ENCODE measurements at places on chromosomes 7 and 10.

GRCh38 chr7:34762764-34763163 lies 104.7 kb downstream of the NPSR1 start:
- no peak for DNase-seq

- no peak for DNase-seq
These were observed 35.1 kb downstream of the ZNF438 start for GRCh38 chr10:30996481-30997005.

- no peak for DNase-seq
These were observed 57.1 kb downstream of the SYPL1 start for GRCh38 chr7:106054971-106055532.

DNA sequence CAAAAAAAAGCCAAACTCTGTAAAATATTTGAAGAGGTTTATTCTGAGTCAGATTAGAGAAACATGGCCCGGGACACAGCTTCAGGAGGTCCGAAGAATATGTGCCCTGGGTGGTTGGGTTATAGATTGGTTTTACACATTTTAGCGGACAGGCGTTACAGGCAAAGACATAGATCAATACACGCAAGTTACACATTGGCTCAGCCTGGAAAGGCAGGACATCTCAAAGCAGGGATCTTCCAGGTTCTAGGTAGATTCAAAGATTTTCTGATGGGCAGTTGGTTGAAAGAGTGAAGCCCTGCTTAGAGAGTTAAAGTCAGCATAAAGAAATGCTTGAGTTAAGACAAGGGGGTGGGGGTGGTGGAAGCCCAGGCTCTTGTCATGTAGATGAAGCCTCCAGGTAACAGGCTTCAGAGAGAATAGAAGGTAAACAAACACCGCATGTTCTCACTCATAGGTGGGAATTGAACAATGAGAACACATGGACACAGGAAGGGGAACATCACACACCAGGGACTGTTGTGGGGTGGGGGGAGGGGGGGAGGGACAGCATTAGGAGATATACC lies 464.3 kb upstream of the ADARB2 start:
- DNase-seq = no peak

- DNase-seq = no peak
These were observed 14.8 kb upstream of the PRR15 start for GRCh38 chr7:29548823-29549222.

DNA sequence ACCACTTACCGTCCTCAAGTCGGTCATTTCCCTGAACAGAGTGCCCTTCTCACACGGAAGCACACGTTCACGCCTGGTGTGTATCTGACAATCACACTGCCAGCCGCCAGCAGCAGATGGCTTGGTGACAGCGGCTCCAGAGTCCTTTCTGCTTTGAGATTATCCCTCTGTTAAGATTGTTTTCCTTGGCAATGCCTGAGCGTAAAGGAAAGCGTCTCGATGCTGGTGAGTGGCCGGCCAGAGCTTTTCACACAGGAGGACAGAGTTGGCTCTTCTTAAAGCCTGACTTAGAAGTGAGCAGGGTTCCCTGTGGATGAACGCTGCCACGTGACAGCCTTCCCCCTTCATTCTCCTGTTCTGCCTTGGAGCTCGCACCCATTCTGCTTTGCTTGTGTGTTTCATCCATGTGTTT lies 22.1 kb upstream of the PRKAR1B start:
- DNase-seq = no peak

- no peak for DNase-seq
These were observed 178.5 kb downstream of the GNAI1 start for GRCh38 chr7:80313067-80313626.

GRCh38 chr10:69541463-69541862 lies 31.8 kb downstream of the NEUROG3 start:
- no peak for DNase-seq

- DNase-seq = no peak
These were observed 362.5 kb downstream of the POM121L12 start for GRCh38 chr7:53397911-53398310.

DNA sequence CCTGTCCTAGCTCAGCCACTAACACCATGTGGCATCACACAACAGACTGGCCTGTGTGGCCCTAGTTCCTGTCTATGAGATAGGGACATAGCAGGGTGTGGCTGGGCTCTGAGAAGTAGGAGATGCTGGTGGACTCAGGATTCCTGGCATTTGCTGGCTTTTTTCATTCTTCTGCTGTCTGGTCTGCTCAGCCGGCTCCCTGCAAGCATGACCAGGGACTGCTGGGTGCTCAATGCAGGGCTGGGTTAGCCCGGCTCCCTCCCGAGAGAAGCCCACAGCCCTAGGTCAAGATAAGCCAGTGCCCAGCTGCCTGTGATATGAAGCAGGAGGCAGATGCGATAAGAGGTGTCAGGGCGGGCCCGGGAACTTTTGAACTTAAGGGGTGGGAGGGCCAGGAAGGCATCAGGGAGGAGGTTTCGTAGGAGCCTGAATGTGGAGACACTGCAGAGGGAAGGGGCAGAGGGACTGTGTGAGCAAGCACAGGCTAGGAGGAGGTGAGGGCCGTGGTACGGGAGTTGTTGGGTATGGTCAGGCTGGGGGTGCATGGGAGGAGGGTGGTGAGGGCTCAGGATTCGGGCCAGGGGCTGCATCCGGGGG lies 3.5 kb downstream of the AQP1 start:
- no peak for DNase-seq

GRCh38 chr10:88865281-88865876 lies 13.7 kb upstream of the ANKRD22 start:
- no peak for DNase-seq

DNA sequence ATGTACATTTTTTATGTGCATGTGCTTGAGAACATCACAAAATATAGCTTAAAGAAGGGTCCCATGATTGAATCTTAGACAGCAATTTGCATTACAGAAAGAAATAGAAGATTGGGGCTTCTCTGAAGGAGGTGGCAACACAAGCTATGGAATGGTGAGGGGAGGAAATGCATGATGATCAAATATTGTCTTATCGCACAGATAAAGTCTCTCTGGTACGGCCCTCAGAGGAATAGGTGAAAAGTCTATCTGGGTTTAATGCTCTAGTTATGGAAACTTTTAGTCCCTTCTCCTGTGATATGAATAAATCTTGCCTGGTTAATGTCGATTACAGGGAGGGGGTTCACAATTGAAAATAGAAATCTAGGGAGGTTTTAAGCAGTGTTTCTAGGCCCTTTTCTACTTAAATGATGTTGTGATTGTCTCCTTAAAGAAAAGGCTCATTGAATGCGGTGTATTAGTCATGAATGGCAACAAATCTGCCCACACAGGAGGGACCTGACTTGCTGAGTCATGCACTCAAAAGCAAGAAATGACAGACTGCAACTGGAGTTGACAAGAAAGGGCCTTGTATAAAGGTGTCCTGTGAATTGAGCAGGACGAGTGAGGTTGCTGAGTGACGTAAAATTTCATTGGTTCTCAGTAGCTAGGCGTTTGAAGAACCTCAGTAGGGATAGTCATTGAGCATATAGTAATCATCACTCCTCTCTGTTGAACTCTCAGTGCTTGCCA lies 133.4 kb upstream of the CSTF2T start:
- DNase-seq = no peak

GRCh38 chr7:111004310-111004901 lies 86.5 kb upstream of the LRRN3 start:
- DNase-seq = no peak

DNA sequence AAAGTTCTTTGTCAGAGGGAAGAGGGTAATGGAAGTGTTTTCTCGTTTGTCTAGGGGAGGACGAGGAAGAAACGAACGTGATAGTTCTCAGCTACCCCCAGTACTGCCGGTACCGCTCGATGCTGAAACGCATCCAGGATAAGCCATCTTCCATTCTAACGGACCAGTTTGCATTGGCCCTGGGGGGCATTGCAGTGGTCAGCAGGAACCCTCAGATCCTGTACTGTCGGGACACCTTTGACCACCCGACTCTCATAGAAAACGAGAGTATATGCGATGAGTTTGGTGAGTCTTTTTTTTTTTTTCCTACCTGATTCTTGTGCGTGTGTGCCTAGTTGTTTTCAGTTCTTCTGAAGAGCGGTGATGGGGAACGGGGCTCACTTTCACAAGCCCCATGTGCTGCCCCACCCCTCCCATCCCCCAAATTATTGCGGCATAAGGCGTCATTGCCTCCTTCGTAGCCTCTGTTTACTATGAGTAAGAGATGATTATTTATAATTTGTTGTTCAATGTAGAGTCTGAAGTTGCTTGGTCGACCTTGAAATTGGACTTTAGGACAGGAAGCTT lies 98.6 kb downstream of the ARID5B start:
- no peak for DNase-seq

- DNase-seq = no peak
These were observed 322.8 kb downstream of the GLRX3 start for GRCh38 chr10:130459011-130459410.

- DNase-seq = no peak
These were observed 590.0 kb downstream of the NRG3 start for GRCh38 chr10:82464966-82465365.

GRCh38 chr10:103784089-103784488 lies 71.3 kb downstream of the SH3PXD2A start:
- no peak for DNase-seq

- DNase-seq = no peak
These were observed 101.9 kb downstream of the ELMO1 start for GRCh38 chr7:37346761-37347160.

DNA sequence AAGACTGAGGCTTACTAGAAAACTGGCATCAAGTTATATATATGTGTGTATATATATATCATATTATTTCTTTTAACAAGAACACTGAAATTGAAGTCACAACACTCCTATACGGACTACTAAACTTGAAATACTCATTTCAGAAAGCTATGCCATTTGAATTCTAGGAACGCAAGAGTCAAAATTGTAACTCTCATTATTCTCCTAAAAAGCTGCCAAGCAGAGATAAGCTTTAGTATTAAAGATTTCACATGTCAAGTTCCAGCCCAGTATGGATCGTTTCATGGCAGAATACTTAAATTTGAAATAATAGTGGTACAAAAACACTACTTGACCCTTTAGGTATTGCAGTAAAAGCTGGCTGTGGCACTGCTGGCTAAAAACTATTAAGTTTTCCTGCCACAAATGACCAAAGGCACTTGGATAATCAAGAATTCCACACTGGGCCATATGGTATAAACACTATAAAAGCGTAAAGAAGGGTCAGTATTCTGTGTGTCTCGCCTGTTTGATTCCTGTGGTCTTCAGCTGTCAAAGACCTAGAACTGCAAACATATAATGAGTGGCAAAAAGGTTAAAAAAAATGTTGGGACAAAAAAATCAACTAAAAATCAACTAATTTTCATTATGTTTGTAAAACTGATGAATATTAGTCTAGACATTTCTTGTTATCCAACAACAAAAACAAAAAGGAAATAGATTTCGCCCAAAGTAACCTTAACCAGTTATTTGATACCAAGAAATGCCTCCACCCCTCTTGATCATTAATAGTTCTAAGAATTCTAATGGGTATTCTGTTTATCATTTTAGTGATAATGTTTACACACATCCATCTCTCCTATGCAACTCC lies 2.4 kb downstream of the CCDC71L start:
- DNase-seq = no peak

DNA sequence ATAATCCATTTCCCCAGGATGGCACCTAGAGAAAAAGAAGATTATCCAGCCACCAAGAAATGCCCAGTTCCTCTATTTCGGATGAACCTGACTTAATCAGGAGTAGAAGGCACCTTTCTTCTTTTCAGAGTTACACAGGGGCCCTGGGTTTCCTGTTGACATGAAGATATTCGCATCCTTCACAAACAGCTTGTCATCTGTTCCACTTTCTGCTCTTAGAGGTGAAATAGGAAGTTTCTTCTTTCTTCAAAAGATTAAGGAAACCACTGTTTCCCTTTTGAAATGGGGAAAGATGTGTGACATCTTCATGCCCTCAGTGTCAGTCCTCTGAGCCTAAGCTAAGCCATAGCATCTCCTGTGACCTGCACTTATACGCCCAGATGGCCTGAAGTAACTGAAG lies 39.1 kb upstream of the RAB18 start:
- DNase-seq = no peak

DNA sequence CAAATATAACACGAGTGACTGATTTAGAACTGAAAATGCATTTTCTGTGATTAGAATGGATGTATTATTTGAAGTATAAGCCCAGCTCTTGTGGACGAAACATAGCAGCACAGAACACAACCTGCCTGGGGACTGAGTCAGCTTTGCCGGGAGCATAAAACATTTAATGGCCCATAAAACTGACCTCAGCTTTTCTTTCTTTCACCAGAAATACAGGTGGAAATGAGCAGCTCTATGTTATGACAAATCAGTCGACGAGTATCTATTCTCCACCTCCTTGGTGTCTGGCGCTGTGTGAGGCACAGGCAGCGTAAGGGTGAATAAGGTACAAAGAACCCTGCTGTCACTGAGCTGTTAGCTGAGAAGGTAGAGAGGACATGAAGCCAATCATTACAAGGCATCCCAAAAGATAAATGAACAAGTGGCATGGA lies 471.6 kb upstream of the AKR1E2 start:
- no peak for DNase-seq

DNA sequence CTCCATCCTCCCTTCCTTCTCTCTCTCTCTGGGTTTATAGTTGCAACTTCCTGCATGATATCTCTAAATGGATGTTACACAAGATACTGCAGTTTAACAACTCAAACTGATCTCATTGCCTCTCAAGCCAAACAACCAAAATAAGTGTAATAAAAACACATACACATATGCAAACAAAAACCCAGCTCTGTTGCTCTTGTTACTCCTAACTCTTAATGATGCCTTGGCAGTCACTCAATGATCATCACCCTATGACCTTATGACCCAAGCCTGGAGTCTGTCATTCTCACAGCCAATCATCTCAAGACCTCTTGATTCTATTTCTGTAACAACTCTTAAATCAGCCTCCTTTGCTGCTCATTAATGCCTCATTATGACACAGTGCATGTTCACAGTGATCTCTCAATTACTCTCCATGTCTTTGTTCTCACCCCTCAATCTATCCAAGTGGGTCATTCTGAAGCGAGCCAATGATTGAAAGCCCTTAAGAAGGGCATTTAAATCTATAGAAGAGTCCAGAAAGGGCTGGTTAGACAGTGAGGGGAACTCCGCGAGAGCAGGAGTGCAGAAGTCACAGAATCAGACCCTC lies 210.9 kb downstream of the INHBA start:
- no peak for DNase-seq

- DNase-seq = no peak
These were observed 35.0 kb upstream of the CUX1 start for GRCh38 chr7:101782476-101782875.

DNA sequence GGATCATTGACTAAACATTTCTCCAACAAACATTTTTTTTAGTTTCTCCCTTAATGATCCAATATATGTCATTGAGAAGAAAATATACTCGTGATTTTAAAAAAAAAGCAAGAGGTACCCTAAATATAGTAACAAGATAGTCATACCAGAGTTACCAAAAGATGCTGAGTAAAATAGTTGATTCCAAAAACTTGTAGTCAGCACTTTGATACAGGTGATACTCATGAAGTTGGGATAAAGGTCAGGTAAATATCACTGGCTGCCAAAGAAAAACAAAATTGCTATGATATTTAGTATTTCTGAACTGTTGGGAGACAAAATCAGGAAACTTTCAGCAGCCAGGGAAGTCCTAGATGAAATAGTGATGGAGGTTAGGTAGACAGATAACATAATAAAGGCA lies 225.3 kb downstream of the DYNC1I1 start:
- DNase-seq = no peak

- DNase-seq = no peak
These were observed 103.8 kb upstream of the AKR1E2 start for GRCh38 chr10:4721999-4722753.

GRCh38 chr7:137476937-137477336 lies 133.4 kb upstream of the PTN start:
- no peak for DNase-seq

- DNase-seq = no peak
These were observed 44.2 kb upstream of the PRSS58 start for GRCh38 chr7:142301923-142302550.

Data from stimulated activated CD4-positive, alpha-beta T cell treated with anti-CD3 and anti-CD28 coated beads, Interleukin-1b, Interleukin-23, amount 100 ng/mL, for 24 hours (primary cell).